Activated CD4-positive, CD25-positive, alpha-beta regulatory T cell (primary cell): ENCODE measurements at places on chromosomes 1 and 21.

DNA sequence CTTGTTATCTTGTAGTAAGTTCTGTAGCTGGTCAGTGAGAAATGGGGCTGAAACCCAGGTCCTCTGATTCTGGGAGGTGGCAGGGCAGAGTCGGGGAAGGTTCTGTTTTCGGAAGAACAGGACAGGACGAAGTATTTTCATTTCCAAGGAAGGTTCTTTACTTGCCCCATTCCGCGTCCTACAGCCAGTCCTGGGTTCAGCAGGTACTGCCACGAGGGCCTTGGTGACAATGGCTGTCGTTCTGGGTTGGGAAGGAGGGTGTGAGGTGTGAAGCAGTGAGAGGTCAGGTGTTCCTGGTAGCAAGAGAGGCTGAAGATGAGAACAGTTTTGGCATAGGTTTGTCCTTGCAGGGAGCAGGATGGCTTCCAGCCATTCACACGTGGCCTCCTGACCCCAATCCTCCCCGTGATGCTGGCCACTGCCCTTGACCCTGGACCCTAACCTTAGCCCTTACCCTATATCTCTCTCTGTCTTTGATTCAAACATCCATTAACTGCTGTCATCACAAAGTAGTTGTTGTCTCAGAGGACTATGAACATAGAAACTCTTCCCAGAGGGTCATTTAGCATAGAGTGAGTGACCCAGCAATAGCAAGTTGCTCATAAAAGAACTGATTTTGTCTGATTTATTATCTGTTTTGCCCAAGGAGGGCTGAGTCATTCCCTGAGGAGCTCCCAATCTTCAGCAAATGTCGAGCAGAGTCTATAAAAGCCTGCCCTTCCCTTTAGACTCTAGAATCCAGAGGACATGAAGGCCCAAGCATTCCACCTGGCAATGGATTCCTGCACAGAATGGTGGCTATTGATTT, 25.0 kb downstream of the VASH2 start:
- DNase-seq, result no peak

DNA sequence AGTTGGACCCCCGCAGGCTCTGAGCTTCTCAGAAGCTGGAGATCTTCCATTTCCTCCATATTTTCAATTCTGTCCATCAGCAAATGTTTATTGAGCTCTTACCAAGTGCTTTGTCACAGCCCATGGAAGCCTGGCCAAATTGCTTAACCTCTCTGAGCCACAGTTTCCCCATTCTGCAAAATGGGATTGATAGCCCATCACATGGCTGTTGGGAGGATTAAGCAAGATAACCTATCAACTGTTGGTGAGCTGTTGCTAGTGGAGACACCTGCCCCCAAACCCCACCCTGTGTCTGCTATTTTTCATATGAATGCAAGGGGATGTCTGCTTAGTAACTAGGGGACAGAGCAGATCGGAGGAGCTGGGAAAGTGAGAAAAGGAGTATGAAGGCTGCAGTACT, 38.3 kb downstream of the CD34 start:
- DNase-seq, result no peak

DNA sequence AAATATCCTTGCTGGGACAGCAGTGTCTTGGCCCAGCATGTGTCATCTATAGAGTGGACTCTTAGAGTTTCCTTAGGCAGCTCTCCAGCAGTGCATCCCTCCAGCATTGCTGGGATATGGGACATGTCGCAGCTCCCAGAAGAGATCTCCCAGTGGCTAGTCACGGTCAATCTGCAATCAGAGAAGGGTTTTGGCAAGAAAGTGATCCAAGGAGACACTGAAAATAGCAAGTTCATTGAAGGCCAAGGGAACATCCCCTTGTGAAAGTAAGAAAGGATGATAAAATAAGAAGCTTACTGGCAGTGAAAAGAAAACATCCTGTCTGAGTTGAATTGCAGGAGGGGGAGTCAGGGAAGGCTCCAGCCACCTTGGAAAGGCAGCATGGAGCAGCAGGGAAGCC, 19.3 kb upstream of the NPL start:
- no peak for DNase-seq

DNA sequence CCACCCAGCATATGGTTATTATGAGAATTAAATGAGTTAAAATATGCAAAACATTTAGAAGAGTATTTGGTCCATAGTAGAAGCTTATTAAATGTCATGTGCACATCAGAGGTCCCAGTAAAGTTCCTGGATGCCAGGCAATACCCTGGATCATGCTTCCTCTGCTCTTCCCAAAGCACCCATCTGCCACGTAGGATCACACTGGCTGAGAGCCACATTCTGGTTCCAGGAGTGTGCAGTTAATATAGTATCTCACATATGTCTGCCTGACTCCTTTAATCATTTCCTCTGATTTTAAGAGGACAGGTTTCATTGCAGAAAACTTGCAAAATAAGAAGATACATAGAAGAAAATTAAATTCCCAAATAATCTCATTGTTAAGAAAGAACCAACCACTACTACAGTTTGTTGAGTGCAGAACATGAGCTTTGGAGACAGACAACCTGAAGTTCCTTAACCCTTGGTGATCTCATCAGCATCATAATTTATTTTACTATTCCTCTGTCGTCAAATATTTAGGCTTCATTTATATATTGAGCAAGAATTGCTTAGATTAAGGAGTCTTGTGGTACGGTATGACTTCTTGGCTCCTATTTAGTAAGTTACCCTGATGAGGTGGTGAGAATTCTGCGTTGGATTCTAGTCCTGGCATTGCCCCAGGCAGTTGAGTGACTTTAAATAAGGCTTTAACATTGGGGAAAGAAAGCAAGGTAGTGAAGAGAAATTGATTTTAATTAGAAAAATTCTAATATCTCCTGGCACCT, 12.3 kb downstream of the SGIP1 start:
- no peak for DNase-seq

DNA sequence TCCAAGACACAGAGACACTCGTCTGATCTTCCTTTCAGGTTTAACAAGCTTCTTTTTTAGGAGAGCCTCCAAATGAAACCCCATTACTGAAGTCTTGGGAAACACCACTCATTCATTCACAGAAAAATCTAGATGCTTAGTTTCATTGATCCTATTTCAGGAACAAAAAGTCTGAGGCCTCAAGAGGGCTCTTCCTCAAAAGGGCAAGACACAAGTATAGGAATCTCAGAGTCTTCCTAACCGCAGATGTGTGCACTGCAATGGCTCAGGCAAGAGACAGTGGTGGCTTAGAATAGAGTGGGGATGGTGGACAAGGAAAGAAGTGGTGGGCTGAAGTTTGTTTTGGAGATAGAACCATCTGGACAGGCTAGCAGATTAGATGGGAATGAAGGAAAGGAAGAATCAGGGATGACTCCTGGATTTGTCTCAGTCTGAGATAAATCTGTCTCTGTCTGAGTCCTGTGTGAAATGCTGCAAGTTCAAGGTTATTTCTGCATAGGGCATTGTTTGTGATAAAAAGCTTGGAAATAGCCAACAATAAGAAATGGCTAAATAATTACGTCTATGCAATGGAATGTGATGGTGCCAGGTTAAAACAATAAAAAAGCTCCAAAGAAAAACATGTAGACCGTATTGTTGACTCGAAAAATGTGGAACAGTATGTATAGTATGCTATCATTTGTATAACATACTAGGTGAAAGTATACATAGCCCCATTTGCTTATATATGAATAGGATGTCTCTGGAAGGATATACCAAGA, 8.9 kb upstream of the CTSE start:
- DNase-seq, result no peak

GRCh38 chr1:27658951-27659496, 13.0 kb downstream of the IFI6 start:
- DNase-seq, result no peak

DNA sequence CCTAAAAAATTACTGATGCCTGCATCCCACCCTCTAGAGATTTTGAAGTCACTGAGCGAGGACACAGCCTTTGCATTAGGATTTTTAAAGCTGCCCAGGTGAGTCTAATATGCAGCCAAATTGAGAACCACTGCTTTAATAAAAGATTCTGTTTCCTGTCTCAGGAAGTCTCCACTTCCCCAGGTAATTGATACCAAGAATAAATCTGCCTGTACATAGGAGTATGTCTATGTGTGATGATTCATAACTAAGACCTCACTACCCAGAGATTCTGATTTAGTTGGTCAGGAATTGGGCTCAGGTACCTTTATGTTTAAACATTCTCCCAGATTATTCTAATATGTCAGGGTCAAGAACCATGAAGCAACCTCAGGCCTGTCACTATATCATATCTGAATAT, 108.8 kb upstream of the ARTN start:
- no peak for DNase-seq

GRCh38 chr1:69455718-69456117, 112.0 kb upstream of the LRRC7 start:
- DNase-seq, result no peak

DNA sequence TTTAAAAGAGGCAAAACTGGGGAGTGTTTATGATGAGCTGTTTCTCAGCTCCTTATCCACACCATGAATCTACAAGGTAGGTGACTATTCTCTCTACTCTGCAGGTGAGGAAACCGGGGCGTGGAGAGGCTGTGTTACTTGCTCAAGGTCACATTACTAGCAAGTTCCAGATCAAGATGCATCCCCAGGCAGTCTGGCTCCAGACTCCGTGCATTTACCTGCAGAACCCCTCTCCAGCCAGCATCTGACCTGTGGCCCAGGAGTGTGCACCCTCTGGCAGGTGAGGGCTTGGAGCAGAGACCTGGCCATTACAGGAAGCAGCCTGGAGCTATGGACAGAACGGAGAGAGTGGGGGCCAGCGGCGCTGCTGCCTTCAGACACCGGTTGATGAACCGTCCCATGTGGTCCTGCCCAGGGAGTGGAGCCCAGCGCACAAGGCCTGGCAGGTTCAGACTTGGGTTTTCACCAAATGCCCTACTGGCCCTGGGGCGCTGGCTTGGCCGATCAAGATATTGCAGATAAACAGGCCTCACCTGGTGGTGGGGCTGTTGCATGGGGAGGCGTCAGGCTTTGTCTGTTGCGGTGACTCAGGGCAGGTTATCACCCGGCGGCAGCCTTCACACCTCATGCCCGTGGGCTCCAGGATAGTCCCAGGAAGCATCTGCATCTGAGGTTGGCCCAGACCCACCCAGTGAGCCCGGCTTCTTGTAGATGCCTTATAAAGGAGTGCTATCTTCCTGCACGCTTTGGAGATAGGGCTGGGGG, 29.2 kb upstream of the WNT4 start:
- DNase-seq, result no peak

GRCh38 chr1:239826211-239826610, 265.5 kb upstream of the FMN2 start:
- no peak for DNase-seq

- DNase-seq, result no peak
These were observed 109.8 kb downstream of the OMA1 start for GRCh38 chr1:58436615-58437297.

DNA sequence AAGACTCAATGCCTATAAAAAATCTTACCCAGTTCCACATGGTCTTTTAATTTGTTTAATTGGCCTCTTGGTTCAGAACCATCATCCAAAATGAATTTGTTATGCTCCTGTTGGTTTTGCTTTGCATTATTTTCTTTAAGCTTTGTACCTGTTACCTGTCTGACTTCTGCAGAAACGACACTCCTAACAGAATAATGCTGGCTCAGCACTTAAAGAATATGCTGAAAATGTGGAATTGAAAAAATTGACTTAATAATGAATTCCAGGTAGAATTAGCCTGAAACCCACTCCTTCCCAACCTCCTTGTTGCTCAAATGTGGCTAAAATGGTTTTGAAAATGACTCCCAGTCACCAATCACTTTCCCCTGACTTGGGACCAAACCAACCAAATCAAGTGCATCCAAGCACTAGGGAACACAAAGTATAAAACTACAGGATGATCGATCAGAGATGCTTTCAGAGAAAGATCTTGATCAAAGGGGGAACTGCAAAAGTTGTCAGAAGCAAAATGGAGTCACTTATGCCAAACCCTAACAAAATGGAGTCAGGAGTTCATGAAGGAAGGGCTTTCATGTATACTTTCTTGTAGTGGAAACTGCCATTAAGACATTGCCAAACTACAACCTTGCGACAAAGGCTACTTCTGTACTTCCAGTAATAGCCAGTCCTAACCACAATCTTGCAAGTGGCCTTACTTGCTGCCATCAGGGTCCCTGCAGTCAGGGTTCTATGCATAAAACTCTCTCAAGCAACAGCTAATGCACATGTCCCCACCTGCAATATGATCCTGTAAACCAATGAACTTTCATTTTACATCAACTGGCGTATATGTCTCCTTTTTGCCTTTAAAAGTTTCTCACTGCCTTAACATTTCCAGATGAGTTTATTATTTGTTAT, 5.4 kb downstream of the GBP7 start:
- no peak for DNase-seq

- no peak for DNase-seq
These were observed 125.6 kb downstream of the CACNA1E start for GRCh38 chr1:181608948-181609347.

DNA sequence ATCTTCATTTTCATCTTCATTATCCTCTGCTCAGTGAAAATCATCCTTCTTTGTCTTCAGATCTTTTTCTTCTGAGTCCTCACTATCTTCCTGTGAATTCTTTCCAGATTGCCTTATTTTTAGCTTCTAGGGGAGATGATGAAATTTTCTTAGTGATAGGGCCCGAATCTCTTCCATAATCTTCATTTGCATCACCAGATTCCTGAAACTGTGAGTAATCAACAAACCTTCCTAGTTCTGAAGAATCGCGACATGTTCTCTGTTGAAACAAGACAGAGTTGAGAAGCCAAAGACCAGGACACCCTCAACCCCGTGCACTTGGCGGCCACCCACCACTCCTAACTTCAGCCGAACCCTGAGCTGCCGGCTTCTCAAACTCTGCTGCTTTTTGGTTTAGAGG, 92.8 kb upstream of the CDC42BPA start:
- no peak for DNase-seq

- no peak for DNase-seq
These were observed 69.8 kb upstream of the SCAF4 start for GRCh38 chr21:31801551-31802219.

DNA sequence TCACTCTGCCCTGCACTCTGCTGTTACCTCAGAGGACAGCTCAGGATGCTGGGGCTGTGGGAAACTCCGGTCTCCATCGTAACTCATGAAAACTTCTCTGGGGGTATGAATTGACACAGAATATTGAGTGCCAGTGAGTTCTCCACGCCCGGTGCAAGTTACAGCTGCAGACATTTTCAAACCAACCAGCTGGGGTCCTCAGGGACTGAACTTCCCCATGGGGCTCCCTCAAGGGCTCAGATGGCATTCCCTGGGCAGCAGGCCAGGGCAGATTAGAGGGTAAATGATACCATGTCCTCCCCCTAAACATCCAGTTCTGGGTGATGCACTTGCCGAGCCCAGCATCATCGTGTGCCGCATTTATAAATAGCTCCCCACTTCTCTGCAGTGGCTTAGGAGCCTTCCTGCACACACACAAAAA, 27.8 kb upstream of the CCSAP start:
- DNase-seq, result no peak

- no peak for DNase-seq
These were observed 57.7 kb upstream of the GADD45A start for GRCh38 chr1:67627336-67627735.

DNA sequence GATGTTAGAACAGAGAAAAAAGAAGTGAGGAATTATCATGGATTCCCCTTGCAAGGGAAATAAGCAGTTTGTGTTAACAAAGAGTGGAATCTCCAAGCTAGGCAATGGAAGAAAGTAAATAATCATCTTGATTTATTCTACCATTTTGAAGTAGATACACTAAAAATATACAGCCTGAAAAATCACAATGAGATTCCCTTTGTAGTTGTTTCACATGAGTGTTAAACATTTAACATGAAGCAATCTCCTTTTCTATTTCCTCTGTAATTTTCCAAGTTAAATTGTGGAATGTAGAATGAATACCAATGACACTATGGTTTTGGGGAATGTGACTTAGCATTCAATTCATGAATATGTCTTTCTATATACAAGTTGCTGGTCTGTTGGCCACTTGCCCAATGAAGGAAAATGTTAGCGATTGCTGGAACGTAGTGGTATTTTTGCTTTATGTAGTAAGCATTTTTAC, 5.7 kb downstream of the TGFB2 start:
- DNase-seq, result no peak
